ENCODE measurements at places on chromosomes 3 and 15. TPM values are rescaled to one million over a fixed set of nuclear protein-coding genes. Genes with fewer than 3 reads are reported as not detected.

Gene FGF12
- 0.23 TPM for polyA plus RNA-seq

Gene SCN11A
- polyA plus RNA-seq = 0.04 TPM

Gene VIPR1
- 89.8 TPM for polyA plus RNA-seq

Gene XCR1
- 1.1 TPM for polyA plus RNA-seq

Gene TLR9
- 0.37 TPM for polyA plus RNA-seq

Gene VEPH1
- polyA plus RNA-seq = 53.5 TPM

Gene PRSS50
- polyA plus RNA-seq = 0.08 TPM

Gene FBXW12
- not detected for polyA plus RNA-seq

Gene UTS2B
- polyA plus RNA-seq = 0.20 TPM

Gene NR1D2
- polyA plus RNA-seq = 6.1 TPM

All from lung (tissue), 17 donors.